ENCODE measurements at places on chromosomes 16 and 17.

GRCh38 chr16:52101246-52101645, 445.7 kb downstream of the TOX3 start:
- no peak for DNase-seq

DNA sequence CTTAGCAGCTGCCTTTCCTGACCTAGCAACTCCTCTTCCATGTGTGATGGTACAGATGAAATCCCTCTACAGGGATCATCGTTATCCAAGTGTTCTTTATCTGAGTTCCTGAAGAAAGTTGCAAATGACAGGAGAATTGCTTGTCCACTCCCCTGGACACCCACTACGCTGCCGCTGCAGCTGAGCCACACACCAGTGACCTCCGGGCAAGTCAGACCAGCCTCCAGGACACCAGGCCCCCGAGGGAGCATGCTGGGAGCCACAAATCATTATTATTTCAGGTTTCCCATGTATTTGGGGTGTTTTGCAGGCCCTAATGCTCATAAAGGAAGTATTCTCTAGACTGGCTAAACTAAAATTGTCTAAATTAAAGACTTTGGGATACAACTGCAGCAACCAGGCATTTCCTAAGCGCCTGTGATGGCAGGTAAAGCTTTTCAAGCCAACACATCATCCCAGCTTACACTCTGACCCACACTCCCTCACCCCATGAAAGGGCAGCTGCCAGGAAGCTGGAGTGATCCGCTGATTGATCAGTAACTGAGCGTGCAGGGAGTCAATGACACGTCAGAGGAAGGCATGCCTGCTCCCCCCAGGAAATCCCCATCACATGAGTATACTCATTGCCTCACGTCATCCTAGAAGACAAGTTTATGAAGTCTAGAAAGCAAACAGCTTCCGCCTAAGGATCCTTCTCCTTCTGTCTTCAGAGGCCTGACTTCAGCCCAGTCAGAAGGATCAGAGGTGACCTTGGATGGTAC, 14.4 kb downstream of the FA2H start:
- DNase-seq = peak; percentile 66

DNA sequence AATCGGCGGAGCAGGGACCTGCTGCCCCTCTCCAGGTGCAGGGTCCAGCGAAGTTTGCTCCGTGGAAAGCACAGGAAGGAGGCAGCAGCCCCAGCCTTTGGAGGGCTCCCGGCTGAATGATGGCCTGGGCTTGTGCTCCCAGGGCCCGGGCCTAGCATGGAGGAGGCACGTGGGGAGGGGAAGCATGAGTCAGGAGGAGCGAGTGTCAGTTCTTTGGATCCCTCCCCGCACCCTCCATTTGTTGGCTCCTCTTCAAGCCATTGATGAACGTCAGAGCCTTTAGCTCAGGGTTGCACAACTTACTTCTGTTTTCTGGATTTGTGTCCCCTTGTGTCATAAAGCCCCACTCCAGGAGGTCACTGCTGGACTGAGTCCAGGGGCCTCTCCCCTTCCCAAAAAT, 25.8 kb downstream of the TTYH2 start:
- peak; percentile 51 for DNase-seq

GRCh38 chr16:67406111-67406971, 9.9 kb downstream of the ZDHHC1 start:
- DNase-seq = peak; percentile 89

GRCh38 chr16:13621639-13622038, 298.3 kb upstream of the ERCC4 start:
- no peak for DNase-seq

- DNase-seq = no peak
Measured at GRCh38 chr16:19177111-19177739, 9.2 kb downstream of the SYT17 start.

GRCh38 chr16:12191102-12191501, 214.6 kb downstream of the SNX29 start:
- DNase-seq = no peak

GRCh38 chr17:77203436-77203835, 62.7 kb downstream of the SEC14L1 start:
- no peak for DNase-seq

- DNase-seq = peak; percentile 6
Measured at GRCh38 chr16:79810449-79811189, 210.1 kb upstream of the MAF start.

DNA sequence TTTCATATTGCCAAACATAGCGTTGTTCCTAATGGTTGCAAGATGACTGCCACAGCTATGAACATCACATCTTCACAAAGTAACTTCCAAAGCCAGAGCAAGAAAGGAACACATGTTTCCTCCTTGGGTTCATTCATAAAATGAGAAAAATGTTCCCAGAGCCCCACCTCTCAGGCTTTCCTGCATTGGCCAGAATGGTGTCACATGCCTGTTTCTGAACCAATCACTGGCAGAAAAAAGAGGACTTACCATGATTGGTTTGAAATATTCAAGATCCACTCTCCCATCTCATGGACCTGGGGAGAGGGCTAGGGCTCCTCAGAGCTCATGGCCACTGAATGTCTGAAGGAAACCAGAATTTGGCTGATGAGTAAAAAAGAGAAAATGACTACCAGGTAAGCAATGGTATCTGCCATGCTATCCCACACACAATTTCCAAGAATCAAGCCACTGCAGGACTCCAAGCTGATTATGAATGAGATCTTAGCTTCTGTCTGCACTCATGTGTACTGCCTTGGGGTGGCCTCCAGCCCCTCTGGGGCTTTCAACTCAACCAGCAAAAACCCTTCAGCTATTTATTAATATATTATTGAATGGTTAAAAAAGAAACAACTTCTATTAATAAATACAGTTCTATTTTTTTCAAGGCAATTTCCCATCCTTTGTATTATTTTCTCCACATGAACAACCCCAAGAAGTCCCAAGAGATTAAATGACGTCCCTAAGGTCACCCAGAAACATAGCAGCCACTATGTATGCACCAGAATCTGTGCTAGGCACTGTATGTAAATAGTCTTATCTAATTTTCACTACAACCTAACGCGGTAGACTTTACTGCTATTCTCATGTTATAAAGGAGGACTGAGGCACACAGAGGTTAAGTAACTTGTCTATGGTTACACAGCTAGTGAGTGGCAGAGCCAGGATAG, 61.4 kb upstream of the TMC5 start:
- no peak for DNase-seq

DNA sequence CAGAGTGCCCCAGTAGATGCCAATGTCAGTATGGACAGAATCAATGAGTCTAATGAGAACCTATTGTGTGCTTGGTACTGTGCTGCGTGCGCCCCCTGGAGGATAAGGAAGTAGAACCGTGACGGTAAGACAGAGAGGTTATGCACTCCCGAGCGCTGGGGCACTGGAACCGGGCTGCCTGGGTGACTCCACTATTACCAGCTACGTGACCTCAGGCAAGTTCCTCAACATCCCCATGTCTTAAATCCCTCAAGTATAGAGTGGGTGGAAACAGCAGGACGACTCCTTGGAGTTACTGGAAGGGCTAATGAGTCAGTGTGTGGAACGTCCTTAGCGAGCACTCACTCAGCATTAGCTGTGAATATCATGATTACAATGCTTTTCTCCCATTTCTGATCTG, 16.2 kb downstream of the CHST4 start:
- peak; percentile 19 for DNase-seq

- DNase-seq = no peak
Measured at GRCh38 chr17:61619493-61619892, 28.5 kb upstream of the NACA2 start.

DNA sequence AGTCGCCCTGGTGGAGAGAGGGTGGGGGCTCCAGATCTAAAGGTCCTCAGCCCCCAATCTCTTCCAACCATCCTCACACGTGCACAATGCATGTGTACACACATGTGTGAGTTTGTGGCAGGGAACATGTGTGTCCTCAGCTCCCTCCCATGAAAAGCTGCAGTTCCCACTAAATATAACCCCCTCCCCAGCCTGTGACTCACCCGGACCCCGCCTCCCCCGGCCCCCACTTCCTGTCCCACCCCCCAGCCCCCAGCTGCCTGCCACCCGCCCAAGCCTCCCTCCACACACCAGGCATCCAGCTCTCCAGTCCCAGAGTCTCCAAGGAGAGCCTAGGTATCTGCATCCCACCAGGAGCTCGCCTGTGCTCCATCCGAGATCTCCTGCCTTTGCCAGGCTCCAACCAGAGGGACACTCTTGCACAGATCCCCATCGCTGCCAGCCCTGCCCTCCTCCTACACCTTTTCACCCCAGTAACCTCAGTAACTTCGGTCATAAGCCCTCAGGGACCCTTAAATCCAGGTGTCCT, 3.9 kb downstream of the DLG4 start:
- DNase-seq = no peak

GRCh38 chr16:29812754-29813643, 1.0 kb downstream of the PRRT2 start:
- no peak for DNase-seq

DNA sequence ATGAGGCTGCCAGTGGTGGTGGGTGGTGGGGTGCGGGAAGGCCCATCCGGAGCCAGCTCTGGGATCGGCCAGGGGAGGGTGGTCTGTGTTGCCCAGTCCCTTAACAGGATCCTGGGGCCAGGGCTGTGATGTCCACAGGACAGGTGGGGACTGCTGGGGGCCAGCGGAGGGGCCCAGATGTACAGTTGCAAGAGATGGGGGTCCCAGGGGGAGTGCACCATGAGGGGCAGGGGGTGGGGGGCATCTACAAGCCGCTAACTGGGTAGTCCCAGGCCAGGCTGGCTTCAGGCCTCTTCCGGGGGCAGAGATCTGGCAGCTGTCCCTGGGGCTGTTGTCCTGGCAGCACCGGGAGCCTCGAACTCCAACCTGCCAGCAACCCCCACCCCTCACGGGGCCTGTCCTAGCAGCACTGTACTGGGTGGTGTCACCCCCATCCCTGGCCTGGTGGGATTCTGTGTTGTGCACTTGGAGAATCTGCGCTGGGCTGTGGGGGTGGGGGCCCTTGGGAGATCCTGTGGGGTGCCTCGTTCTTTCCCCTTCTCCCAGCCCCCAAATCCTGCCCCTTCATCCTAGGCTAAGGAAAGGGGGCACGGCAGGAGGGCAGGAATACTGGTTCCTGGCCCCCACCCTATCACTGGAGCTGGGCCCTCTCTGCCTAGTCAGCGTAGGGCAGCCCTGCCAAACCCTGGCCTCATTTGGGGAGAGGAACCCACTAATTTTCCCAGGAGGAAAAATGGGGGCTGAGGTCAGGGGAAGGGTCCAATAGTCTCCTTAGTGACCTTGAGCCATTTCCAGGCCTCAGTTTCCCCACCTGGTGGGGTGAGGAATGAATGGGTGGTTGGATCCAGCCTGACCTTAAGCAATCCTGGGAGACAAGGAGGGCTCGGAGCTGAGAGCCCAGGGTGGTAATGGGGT, 1.4 kb downstream of the MTSS2 start:
- DNase-seq = no peak

- DNase-seq = no peak
Measured at GRCh38 chr17:71870546-71870862, 250.3 kb upstream of the SOX9 start.

- no peak for DNase-seq
Measured at GRCh38 chr17:37301288-37301687, 74.5 kb upstream of the C17orf78 start.

- DNase-seq = no peak
Measured at GRCh38 chr17:82245134-82246039, 16.5 kb downstream of the SLC16A3 start.

GRCh38 chr17:57242148-57242547, 14.2 kb upstream of the MSI2 start:
- DNase-seq = no peak

DNA sequence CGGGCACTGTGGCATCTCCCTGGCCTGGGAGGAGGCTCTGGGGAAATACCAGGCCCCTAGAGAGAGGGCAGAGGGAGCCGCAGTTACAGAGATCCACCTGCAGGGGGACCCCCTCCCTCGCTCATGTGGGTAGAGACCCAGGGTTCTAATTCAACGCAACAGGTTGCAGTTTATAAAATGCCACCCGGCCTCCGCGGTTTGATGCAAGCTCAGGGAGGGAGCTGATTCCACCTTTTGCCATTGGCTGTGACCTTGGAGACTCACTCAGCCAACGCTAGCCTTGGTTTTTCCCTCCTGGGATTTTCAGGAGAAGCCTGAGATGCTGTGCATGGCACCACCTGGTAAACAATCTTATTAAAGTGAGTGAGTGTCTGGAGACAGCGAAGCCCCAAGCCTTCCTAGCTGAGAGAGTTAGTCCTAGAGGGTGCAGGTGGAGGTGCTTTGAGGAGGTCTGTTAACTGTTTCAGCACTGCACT, 12.1 kb downstream of the TTLL6 start:
- DNase-seq = peak; percentile 37

DNA sequence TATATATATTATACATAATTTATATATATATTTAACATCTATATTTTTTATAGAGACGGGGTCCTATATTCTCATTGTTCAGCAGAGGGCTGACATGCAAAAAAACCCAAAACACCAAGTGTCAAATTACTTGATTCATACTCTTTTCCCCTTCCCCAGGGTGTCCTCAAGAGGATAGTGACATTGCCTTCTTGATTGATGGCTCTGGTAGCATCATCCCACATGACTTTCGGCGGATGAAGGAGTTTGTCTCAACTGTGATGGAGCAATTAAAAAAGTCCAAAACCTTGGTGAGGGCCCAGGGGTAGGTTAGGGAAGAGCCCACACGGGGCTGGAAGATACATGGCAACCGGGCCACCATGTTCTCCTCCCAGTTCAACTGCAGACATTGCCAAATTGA, 11.0 kb downstream of the ITGAM start:
- DNase-seq = no peak

- no peak for DNase-seq
Measured at GRCh38 chr17:4219241-4219640, 44.5 kb downstream of the ANKFY1 start.

GRCh38 chr17:31486351-31487062, 95.0 kb downstream of the RAB11FIP4 start:
- no peak for DNase-seq

DNA sequence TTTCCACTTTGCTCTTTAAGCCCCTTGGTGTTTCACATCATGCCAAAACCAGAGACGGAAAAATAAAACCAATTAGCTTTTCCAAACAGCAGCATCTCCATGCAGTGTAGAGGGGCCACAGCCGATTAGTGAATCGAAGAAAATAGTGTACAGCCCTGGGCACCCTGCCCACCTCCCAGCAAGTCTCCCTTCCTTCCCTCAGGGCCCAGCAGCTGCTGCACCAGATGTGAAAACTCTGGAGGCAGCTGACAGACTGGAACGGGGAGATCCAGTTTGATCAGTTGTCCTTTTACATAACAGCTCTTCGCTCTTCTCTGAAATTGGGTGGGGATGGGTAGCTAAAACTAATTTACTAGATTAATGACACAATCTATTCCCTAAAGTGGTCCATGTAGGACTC, 19.3 kb downstream of the TMEM11 start:
- DNase-seq = peak; percentile 51

DNA sequence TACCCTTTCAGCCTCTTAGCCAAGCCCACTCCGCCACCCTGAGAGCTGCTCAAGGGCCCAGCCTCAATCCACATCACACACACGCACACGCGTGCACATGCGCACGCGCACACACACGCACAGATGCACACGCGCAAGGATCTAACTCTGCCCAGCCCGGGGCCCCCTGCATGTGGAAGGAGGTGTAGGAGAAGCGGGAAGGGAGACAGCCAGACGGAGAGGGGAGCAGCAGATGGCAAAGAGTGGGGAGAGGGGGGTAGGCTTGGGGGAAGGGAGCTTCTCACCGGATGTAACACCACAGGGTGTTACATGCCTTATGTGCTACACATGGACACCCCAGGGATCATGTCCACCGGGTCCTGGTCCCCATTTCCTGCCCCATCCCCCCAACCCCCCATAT, 15.3 kb downstream of the DLG4 start:
- DNase-seq = no peak

Data from fibroblast of skin of abdomen (primary cell).